ENCODE measurements at places on chromosomes 6 and 20. TPM values are rescaled to one million over a fixed set of nuclear protein-coding genes. Genes with fewer than 3 reads are reported as not detected.

DNA sequence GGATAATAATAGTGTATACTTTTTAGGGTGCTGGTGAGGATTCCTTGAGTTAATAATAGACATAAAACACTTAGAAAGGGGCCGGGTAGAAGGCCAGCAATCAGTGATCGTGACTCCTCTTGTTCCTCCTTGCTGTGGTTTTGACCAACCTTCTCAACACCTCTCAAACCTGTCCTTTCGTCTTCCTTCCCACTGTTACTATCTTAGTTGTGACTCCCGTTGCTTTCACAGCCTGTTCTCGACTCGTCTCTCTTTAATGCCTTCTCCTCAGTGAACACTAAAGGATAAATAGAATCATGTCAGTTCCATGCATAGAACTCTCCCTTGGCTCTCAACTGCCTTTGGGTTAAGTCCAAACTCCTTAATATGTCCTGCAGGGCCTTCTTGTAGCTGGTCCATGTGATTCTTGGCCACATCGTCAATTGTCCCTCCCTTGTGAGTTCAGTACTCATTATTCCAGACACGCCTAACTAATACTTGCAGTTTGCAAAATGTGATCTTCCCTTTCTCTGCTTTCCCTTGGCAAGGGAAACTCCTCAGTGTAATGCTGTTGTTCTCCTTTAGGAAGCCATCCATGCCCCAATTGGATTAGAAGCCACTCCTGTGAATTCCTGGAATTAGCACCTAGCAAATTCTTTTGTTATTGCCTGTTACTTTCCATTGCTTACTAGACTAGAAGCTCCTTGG lies 164.9 kb downstream of the UTRN start:
- no peak for DNase-seq

GRCh38 chr6:32148289-32149091 lies 3.2 kb downstream of the PRRT1 start:
- peak; percentile 81 for DNase-seq

- DNase-seq, result no peak
These were observed 40.2 kb upstream of the SLC22A1 start for GRCh38 chr6:160081398-160081797.

DNA sequence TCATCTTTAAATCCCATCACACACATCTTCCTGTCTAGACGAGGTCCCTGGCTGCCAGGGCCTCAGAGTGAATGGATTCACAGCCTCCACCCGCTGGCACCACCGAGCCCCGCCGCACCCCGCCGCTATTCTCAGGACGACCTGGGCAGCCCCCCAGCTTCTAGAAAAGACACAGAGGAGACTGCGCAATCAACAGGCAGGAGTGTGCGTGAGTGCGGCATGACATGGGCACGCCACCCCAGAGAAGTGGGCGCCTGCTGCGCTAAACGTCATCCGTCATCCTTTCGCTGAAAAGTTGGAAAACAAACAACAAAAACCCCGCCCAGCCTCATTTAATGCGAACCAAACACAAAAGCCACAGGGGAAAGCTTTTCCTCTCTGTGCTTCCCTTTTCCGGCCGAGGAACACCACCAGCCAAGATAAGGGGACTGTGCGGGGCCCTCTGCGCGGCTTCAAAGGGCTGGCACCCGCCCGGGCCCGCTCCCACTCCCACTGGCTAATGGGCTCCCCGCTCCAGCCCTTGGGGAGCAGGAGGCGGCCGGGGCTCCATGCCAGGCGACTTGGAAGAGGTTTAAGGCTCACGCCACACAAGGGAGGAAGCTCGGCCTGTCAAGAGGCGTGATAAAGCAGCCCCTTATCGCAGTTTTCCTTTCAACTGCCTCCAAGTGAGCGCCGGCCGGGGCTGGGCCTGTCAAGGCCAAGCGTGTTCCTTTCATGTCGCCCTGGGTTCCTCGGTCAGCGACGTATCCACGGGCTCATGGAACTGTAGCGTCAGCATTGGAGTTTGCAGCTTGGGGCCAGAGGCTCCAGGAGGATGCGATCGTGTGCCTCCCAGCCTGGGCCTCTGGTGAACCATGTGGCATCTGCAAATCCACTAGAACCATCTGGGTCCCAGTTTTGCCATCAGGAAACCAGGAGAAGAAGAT lies 50.1 kb downstream of the NFATC2 start:
- DNase-seq, result no peak

The PREX1 gene
- 9.9 TPM for total RNA-seq

DNA sequence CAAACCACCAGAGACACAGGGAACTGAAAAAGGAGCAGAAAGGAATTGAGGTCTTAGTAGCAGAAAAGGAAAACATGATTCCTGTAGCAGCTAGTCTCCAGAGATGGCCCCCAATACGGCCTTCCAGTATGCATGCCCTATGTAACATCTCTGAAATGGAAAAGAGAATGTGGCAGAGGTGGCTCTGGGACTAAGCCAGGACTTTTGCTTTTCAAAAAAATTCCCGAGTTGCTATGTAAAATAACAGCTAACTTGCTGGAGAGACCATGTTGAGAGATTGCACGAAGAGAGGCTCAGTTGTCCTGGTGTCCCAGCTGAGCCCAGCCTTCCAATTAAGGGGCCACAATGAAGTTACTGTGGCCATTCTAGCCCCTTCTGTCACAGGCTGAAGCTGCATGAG lies 27.7 kb downstream of the IL20RA start:
- DNase-seq, result no peak

- DNase-seq, result no peak
These were observed 13.9 kb upstream of the TTPAL start for GRCh38 chr20:44461803-44462174.

Measured in Peyer's patch (tissue), 4 donors.